ENCODE measurements at places on chromosomes 2 and 18.

DNA sequence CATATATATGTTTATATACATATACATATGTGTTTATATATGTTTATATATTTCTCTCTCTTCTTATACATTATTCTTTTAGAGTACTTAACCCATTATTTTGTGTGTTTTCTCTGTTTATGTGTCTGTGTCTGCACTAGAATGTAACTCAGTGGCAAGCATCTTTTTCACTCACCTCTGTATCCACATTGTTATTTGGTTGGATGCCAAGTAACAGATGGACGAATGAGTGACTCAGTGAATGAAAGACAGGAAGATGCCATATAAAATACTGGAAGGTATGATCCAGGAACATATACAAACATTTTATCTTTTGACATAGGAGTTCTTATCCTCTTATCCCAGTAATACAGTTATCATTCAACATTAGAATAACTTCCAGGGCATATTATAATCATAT lies 684.8 kb downstream of the RNF144A start:
- no peak for DNase-seq

- no peak for DNase-seq
Observed at GRCh38 chr2:167832868-167833287, 414.5 kb downstream of the STK39 start.

DNA sequence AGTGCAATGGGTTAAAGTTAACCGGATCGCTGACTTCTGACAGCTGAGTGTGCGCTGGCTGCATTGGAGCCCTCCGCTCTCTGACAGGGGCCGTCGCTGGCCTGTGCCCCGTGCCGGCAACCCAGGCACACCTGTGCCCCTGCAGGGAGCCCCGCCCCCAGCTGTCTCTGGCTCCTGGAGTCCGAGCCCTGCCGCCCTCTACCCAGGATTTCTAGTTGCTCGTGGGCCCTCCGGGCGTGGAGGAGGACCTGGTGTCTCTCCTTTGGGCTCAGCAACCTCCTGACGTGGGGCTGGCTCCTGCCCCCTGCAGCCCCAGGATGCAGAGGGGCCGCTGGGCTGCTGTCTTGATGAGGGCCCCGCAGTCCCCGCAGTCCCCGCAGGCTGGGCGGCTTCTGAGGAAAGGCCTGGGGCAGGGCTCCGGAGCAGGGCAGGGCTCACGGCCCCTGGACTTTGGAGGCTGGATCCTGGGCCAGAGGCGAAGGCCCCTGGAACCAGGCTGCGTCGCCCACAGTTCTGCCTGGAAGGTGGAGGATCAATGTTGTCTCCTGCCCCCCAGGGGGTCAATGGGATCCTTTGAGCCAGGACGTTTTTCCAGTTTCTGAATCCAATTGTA lies 172.8 kb downstream of the RNF144A start:
- DNase-seq: no peak

GRCh38 chr2:75113231-75113869 lies 86.0 kb downstream of the TACR1 start:
- DNase-seq: no peak

DNA sequence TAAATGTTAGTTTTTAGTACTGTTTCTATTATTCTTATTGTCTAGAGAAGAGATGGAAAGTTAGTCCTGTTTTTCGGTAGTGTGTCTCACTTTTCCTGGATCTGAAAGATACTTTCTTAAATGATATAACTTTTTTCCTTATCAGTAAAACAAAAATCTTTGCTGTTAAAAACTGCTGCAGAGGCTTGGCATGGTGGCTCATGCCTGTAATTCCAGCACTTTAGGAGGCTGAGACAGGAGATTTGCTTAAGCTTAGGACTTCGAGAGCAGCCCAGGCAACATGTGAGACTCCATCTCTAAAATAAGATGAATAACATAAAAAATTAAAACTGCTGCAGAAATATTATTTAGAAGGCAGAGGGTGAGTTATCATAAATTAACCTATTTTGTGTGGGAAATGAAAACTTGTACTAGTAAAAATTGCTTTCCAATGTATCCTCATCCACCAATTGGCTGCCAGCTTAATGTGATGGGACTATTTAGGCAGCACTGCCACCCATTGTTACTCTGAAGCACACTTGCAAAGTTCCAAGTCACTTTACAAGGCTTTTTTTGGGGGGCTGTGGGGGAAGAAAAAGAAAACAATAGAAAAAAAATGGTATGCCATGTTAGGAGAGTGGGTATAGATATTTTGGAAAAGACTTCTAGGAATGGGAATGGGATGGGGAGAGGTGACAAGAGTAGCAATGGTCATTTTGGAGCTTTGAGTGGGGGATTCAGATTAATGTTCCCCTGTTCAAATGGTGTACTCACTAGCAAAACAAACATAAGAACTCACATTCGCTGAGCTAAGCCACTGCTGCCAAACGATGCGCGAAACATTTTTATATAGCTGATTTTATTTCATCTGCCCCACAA lies 62.7 kb downstream of the MEIS1 start:
- no peak for DNase-seq

DNA sequence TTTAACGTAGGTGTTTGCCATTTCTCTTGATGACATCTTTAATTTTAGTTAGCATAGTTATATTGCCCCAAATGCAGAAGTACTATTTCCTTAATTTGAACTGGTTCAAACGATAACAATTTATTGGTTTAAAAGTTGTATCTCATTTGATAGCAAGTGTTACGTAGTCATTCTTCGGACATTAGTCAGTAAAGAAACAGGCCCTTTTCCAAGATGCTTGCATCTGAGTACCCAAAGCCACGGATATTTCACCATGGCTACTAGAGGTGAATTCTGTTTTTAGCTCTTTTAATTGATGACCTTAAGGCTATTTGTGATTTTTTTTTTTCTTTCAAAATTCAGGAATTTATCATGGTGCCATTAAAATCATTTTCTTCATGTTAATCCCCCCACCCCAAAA lies 32.1 kb downstream of the GLS start:
- no peak for DNase-seq

DNA sequence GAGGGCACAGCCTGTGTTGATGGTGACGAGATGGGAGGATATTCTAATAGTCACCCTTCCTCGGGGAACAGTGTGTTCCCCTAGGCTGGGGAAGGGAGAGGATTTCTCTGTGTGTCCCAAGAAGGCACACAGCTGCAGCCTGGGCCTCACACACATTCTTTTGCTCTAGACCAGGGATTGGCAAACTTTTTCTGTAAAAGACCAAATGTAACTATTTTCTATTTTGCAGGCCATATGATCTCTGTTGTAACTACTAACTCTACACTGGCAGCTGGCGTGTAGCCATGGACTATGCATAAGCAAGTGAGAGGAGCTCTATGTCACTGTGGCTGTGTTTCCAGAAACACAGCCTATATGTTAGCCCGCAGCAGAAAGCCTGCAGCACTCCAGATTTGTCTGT lies 65.8 kb downstream of the ARHGAP28 start:
- no peak for DNase-seq

- no peak for DNase-seq
Observed at GRCh38 chr2:98615481-98615880, 7.1 kb downstream of the UNC50 start.

GRCh38 chr18:6487968-6488367 lies 73.3 kb upstream of the L3MBTL4 start:
- no peak for DNase-seq

GRCh38 chr2:181170256-181170655 lies 189.9 kb downstream of the UBE2E3 start:
- DNase-seq: no peak

DNA sequence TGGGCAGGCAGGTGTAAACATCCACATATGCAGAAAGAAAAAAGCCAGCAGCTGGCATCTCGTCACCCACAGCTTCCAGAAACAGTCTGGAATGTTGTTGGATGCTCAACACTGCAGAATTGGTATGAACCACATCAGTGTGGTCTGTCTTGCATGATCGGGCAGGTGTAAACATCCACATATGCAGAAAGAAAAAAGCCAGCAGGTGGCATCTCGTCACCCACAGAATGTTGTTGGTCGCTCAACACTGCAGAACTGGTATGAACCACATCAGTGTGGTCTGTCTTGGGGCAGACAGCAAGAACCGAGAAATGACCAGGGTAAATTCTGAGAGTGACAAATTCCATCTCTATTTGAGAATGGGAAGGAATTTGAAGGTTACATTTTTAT lies 39.6 kb downstream of the DOCK10 start:
- DNase-seq: no peak

DNA sequence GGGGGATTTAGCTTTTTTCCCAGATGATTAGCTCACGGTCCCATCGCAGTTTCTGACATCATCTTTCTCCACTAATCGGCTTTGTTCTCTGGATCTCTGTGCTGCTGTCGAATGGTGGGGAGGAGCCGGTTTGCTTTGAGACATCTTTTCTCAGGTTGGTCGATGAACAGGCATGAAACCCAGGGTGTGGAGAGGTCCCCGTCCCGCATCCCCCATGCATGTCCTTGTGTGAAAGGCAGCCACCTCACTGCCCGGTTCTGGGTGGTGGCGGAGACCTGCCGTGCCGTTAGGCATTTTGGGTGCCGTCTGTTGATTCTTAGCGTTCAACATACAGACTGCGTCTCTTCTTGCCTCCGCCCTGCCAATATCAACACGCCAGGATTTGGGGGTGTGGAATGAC lies 57.8 kb downstream of the CTDP1 start:
- DNase-seq: no peak
